ENCODE measurements at places on chromosomes 5 and 9. TPM values are rescaled to one million over a fixed set of nuclear protein-coding genes. Genes with fewer than 3 reads are reported as not detected.

PGM5 gene
- polyA plus RNA-seq = not detected

SLC45A2 gene
- polyA plus RNA-seq = not detected

AQP7 gene
- not detected for polyA plus RNA-seq

SLC27A6 gene
- not detected for polyA plus RNA-seq

GPR21 gene
- polyA plus RNA-seq = not detected

RGMB gene
- polyA plus RNA-seq = 7.9 TPM

F12 gene
- 9.5 TPM for polyA plus RNA-seq

TMEM250 gene
- polyA plus RNA-seq = 16.6 TPM

GRAMD2B gene
- 9.0 TPM for polyA plus RNA-seq

CCL27 gene
- polyA plus RNA-seq = not detected

EIF4E1B gene
- polyA plus RNA-seq = not detected

SLC6A19 gene
- not detected for polyA plus RNA-seq

All from GM12878 (cell line).